Smooth muscle cell of the coronary artery (primary cell): ENCODE measurements at places on chromosomes 4 and X. TPM values are rescaled to one million over a fixed set of nuclear protein-coding genes. Genes with fewer than 3 reads are reported as not detected.

Gene CCKAR
- total RNA-seq: under 0.01 TPM in 1 of 2 replicates, not detected in the other

Gene GAGE13
- total RNA-seq: not detected in 2 replicates

Gene PCDH18
- total RNA-seq: 33.4 and 297 TPM in 2 replicates

Gene TLR3
- 0.60 and 2.2 TPM in 2 replicates for total RNA-seq

Gene NDST4
- not detected in 2 replicates for total RNA-seq
